ENCODE measurements at places on chromosomes 7 and 10. TPM values are rescaled to one million over a fixed set of nuclear protein-coding genes. Genes with fewer than 3 reads are reported as not detected.

Gene AASS
- 2.0 TPM for total RNA-seq

Gene CCDC3
- total RNA-seq, result 0.45 TPM

Gene DGKI
- total RNA-seq, result 7.0 TPM

Gene HECW1
- total RNA-seq, result not detected

Gene DNAH11
- 0.61 TPM for total RNA-seq

Gene SFRP4
- total RNA-seq, result not detected

Gene DKK1
- total RNA-seq, result not detected

Gene NXPH1
- total RNA-seq, result not detected

Gene FAM237B
- not detected for total RNA-seq

- DNase-seq, result no peak
Observed at GRCh38 chr10:18350340-18350739, 210.1 kb downstream of the CACNB2 start.

GRCh38 chr10:10914144-10914543 is 103.5 kb upstream of the CELF2 start:
- DNase-seq, result no peak

GRCh38 chr10:1551636-1552338 is 185.5 kb downstream of the ADARB2 start:
- no peak for DNase-seq

DNA sequence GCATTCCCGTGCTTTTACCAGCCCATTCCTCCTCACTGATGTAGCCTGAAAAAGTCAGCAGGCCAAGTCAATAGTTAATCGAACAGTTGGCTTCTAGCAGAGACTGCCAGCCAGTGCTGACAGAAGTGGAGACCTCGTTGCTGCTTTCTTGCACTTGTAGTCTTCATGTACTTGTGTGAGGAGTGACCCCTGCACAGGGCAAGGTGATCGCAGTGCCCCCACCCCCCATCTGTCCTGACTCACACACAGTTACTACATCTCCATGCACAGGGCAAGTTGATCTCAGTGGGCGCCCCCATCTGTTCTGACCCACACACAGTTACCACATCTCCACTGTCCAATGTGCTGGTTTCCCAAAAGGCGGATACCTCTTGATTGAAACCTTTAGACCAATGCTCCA is 34.2 kb downstream of the C10orf71 start:
- no peak for DNase-seq

GRCh38 chr10:28492116-28492920 is 40.6 kb upstream of the WAC start:
- no peak for DNase-seq

GRCh38 chr7:91947948-91948347 is 7.3 kb downstream of the AKAP9 start:
- DNase-seq, result no peak

- DNase-seq, result peak; percentile 9
Observed at GRCh38 chr10:81179805-81180452, 642.2 kb downstream of the SH2D4B start.

DNA sequence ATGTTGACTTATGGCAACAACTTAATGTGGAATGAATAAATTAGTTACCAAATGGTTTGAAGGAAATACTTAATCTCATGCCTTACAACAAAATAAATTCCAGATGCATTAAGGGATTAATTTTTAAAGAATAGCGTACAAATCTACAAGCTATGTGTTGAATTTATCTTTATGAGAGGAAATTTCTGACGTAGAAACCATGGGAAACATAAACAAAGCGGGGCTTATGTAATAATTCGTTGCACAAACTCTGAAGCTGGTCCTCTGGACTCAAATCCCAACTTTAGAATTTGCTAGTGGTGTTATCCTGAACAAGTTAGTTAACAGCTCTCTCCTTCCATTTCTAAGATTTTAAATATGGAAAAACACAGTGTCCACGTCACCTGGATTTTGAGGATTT is 137.4 kb upstream of the CALCR start:
- DNase-seq, result no peak
